ENCODE measurements at places on chromosomes 11 and 22. TPM values are rescaled to one million over a fixed set of nuclear protein-coding genes. Genes with fewer than 3 reads are reported as not detected.

DNA sequence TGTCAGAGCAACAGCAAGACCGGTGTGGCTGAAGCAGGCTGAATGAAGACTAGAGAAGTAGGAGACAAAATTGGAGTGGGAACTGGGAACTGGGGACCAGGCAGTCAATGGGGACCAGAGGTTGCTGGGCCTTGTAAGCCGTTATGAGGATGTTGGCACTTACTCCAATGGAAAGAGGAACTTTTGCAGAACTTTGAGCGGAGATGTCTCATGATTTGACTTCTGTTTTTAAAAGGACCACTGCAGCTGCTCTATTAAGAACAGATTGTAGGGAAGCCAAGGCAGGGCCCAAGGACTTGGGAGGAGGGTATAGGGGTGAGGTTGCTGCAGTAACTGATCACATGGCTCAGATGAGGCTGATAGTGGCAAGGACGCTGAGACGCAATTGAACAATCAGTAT, 34.2 kb downstream of the IL18 start:
- DNase-seq, result no peak

GRCh38 chr22:36330655-36331305, 57.0 kb downstream of the MYH9 start:
- DNase-seq, result no peak

DNA sequence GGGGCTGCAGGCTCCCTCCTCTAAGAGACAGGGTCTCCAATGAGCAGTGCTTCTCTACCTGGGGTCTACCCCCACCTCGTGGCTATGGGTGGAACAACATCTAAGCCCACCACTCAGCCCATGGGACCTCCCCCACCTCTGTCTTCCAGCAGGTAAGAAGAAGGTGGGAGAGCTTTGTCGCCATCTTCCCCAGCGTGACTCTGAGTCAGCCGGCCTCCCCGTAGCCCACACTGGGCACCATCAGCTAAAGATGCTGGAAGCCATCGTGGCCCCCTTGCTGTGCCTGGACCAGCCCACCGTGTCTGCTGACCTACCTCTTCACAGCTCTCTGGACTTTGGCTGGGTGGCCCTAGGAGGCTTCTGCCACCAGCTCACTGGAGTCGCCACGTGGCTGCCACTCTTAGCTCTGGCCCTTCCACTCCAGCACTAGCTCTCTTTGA, 944 bp downstream of the C11orf86 start:
- DNase-seq, result no peak

DNA sequence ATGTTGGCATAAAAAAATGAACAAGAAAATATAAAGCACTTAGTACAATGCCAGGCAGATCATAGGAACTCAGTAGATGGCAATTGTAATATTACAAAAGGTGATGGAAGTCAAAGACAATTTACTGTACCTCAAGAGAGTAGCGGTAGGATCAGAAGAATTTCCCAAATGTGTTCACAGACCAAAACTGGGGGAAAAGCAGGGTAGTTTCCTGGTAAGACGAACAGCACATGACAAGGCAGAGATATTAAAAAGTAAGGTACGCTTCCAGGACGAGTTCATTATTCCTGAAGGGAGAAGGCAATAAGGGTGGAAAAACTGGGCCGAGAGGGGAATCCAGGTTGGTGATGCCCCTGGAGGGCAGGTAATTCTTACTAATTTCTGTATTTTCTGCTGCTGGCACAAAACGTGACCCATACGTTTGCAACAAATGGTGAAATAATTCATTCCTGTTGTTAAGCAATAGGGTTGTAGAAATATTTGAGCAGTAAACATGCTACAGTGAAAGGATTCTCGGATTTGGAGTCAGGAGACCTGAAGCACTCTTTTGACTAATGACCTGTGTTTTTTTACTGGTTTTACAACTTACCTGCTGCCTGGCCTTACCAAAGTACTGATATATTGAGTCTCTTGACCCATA, 786 bp upstream of the ANKRD42 start:
- DNase-seq, result no peak

GRCh38 chr11:8717876-8718753, 35.5 kb downstream of the RPL27A start:
- DNase-seq, result no peak

DNA sequence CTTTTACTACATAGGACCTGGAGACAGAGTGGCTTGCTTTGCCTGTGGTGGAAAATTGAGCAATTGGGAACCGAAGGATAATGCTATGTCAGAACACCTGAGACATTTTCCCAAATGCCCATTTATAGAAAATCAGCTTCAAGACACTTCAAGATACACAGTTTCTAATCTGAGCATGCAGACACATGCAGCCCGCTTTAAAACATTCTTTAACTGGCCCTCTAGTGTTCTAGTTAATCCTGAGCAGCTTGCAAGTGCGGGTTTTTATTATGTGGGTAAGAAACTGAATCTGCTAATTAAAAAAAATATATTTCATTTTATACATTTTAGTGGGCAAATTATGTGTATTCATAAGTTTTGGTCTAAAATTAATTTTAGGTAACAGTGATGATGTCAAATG, 7.8 kb downstream of the BIRC3 start:
- DNase-seq, result no peak

GRCh38 chr11:47411884-47412746, 3.7 kb downstream of the SLC39A13 start:
- DNase-seq, result no peak

DNA sequence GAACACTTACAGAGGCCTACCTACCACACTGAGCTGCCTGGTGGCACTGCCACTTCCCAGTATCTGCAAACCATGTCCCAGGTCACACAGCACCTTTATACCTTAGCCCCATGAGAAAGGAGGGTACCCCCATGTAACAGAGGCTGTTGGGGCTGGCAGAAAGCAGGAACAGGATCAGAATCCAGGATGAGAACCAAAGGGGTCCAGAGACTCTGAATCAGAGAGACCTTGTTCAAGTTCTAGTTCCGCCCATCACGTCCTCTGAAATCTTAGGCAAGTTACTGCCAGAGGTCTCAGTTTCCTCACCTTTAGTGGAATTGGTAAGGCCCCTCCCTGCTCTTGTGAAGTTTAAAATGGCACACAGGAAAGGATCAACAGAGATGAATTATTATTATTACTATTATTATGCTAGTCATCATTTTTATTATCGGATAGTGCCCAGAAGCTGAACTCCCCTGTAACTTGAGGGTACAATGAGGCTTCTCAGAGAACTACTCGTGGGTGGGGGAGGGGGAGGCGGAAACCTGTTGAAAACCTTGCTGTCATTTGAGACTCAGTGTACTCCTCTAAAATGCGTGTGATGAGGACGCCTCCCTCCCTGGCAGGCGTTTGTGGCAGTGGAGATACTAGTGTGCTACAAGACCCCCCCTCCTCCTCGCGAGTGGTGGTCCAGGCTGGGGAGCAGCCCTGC, 9.3 kb downstream of the SELENOM start:
- DNase-seq, result no peak

PLXNB2 gene
- 130 TPM for total RNA-seq

GRCh38 chr22:32628628-32629572, 154.3 kb downstream of the FBXO7 start:
- DNase-seq, result no peak

- no peak for DNase-seq
Observed at GRCh38 chr11:110711776-110712658, at the start of gene ARHGAP20. Gene ARHGAP20, minus strand, starts transcription at chr11:110712437. Its CDS starts 206 bp downstream, at chr11:110712231.

SCGB2A2 gene
- total RNA-seq, result not detected

DNA sequence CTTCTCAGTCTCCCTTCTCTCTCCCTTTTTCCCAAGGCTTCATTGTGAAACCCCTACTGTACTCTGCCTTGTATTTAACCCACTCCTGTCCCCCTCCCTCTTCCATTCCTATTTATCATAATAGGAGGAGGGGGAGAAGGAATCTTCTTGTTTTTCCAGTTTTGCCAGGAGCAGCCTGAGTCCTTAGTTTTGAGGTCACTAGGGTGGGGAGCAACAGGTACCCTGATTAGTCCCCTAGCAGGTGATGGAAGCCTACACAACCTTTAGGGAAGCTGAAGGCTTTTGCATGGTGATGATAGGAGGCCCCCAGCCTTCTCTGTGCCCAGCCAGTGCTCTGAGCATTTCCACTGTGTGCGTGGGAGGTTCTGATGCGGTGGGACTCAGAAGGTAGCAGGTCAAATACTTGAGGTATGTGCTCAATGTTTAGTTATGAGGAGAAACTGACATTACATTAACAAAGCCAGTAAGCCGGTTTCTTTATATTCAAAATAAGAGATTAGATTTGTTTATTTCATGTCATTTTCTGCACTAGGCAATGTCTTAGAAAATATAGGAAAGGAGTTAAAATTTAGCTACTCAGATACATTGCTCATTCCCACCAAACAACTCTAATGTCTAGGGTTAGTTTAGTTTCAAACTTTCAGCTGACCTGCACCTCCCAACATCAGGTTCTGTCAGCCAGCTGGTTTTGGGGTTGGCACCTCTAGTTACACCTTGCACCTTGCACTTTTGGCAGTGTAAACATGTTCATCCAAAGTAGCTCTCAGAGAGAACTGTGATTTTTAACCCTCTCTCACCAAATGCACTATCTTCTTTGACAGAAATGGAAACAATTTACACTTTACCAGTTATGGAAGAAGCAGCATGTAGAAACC, 26.0 kb downstream of the PARVA start:
- no peak for DNase-seq

OR5W2 gene
- not detected for total RNA-seq

WEE1 gene
- total RNA-seq, result 17.3 TPM

Measured in glomerular endothelial cell (primary cell).